CD4-positive, alpha-beta T cell treated with Interleukin-6 at 100 ng/mL for 8 hours (primary cell): ENCODE measurements at places on chromosomes 11 and 22.

- no peak for DNase-seq
Measured at GRCh38 chr11:113774174-113774503, 647 bp upstream of the ZW10 start.

- no peak for DNase-seq
Measured at GRCh38 chr22:32674925-32675825, 126.3 kb upstream of the TIMP3 start.

GRCh38 chr22:23841292-23841691 is 2.5 kb upstream of the DERL3 start:
- no peak for DNase-seq

DNA sequence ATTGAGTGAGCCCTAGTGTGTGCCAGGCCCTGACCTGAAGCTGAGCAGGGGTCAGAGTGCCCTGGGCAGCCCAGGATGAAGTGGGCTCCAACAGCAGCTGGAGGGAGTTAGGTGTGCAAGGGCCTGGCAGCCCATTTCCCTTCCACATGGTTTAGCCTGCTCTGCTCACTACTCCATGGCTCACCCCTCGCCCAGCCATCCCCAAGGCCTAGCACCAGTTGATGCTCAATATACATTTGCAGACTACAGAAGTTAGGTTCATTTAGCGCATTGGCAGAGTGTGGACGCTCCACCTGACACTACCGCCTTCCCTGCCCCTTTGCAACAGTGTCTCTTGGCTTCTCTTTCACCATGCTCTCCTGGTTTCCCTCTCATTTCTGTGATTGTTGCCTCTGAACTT is 3.8 kb downstream of the ATG16L2 start:
- no peak for DNase-seq

- peak; percentile 64 for DNase-seq
Measured at GRCh38 chr11:68841718-68842426, at the start of gene CPT1A. Gene CPT1A (minus strand): TSS chr11:68841916. CDS start chr11:68815474, 26,442 bp downstream.

- no peak for DNase-seq
Measured at GRCh38 chr11:109304159-109304558, 117.8 kb upstream of the C11orf87 start.

DNA sequence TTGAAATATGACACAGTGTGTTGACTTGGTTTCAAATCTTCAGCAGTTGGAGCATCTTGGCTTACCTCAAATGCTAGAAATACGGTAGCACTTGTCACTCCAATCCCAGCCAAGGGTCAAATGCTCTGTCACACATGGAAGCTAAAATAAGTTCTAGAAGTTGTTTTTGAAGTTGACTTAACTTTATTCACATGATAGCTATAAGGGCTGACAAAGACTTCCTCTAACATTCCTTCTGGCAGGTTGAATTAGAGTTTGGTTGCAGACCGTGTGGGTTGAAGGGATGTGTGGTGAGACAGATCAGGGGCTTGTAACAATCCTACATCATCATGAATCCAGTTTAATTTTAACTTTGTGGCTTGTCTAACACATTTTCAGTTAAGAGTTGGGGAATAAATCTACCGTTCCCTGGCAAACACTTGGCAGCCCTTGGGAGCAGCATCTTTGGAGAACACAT is 4.6 kb downstream of the SLN start:
- no peak for DNase-seq

DNA sequence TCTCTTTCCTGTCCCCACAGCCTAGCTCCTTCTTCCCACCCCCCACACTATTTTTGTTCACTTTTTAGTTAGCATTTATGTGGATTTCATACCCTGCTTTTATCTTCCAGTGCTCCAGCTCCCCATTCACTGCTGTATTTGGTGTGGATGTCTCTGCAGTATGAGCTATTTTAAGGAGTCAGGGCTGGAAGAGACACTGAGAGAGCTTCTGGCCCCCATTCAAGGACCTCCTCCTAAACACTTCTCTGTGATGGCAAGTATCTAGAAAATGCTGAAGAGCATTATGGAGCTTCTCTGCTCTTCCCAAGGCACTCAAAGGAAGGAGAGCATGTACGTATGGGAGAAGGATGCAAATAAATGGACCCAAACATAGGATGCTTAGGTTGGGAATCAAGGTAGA is 79.5 kb downstream of the RAB30 start:
- DNase-seq: no peak

DNA sequence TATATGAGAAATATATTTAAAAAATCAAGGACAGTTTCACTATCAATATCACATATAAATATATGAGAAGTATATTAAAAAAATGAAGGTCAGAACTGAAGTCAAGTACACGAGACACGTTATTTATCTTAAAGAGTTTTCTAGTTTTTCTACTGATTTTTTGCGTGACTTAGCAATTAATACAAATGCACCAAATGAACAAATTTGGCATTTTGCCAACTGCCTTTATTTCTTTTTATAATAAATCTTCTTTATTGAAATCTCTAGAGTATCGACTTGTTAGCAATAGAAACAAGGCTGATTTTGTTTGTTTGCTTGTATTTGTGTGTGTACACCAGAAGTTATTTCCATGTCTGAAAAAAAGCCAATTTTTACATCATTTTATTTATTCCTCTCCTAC is 1684.7 kb upstream of the RAG2 start:
- DNase-seq: no peak

DNA sequence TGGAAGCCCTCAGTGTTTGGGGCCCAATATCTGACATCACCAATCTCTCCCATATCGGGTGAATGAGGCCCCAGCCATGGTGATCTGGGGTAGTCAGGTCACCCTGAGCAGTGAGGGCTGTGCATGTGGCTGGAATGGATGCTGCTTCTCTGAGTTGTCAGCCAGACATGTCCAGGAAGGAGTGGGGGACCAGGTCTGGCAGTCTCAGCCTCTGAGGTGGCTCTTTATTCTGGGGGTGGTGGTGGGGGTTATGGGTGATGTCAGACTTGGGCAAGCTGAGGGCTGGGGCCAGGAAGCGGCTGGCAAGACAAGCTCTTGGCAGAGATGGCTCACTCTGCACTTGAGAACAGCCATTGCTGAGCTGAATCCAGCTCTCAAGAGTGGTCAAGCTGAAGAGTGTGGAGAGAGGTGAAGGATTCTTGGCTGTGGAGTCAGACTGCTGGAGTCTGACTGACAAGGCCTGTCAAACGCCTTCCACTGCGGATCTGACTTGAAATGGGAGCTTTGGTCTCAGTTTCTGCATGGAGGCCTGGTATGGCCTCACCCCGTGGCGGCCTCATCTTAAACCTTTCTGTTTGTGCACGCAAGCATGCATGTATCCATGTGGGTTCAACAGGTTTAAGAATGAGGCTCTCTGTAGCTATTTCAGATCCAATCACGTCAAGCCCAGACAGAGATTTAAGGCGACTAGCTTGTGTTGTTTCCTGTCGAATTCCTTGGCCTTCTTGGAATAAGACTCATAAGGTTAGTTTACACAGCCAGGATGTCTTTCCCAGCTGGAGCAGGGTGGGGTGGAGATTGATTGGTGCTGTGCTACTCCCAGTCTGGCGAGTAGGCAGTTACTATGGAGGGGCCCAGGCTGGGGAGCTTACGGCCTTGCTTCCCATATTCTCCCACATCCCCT is 83.9 kb upstream of the TIMP3 start:
- no peak for DNase-seq

GRCh38 chr22:23571486-23571885 is 8.6 kb downstream of the IGLL1 start:
- no peak for DNase-seq

DNA sequence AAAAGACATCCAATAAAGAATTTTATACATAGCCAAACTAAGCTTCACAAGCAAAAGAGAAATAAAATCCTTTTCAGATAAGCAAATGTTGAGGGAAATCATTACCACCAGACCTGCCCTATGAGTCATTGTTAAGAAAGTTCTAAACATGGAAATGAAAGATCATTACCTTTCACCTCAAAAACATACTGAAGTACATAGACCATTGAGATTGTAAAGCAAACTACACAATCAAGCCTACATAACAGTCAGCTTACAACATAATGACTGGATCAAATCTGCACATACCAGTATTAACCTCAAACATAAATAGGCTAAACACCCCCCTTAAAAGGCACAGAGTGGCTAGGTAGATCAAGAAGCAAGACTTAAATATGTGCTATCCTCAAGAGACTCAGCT is 501.0 kb upstream of the LUZP2 start:
- no peak for DNase-seq

DNA sequence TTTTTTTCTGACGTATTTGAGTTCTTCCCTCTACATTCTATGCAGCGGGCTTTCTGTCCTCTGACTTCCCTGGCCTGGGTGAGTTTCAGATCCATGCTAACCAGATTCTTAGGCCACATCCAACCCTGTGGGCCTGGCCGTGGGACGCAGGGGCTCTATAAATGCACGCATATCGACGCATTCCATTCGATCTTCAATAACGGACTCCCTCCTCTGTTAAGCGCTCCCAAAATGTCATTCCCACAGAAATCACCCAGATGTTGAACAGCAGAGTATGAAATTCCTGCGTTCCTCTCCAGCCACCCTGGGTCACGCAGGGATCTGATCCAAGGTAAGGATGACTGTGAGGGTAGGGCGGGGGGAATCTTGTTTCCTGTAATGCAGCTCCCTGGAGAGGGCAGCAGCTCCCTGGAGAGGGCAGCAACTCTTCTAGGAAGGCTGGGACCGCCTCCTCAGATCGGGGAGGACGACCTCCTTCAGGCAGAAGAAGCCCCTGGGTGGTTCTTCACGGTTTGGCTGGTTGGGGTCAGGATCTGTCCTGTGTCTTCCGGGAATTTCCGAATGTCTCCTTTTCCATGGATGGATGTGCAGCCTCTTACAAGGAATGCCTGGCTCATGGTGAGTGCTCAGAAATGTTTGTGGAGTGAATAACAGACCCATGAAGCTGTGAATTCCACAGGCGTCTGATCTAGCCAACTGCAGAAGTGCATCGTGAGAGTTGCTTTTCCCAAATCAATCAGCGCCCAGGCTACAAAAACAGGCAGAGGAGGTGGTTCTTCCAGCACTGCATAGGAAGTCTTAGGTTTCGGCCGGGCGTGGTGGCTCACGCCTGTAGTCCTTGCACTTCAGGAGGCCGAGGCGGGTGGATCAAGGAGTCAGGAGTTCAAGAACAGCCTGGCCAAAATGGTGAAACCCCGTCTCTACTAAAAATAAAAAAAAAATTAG is 12.2 kb downstream of the MRGPRD start:
- DNase-seq: no peak

- no peak for DNase-seq
Measured at GRCh38 chr11:114259124-114259526, 37.1 kb upstream of the NNMT start.

DNA sequence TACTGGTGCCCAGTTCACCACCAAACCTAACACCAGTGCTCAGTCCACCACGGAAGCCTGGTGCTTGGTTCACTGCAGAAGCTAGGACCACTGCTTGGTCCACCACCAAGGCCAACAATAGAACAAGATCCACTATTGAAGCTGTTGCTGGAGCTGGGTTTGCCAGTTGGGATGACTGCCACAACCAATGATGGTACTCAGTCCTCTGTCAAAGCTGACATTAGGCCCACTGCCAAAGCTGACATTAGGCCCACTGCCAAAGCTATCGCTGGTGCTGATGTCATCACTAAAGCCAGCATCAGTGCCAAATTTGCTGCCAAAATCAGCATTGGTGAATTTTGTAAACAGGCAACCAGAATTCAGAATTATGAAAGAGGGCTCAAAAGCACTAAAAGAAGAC is 1850.2 kb upstream of the RAG2 start:
- no peak for DNase-seq

- no peak for DNase-seq
Measured at GRCh38 chr11:86234831-86235461, 9.6 kb upstream of the EED start.

- no peak for DNase-seq
Measured at GRCh38 chr22:49026494-49027367, 800.9 kb downstream of the BRD1 start.
